Fibroblast of skin of abdomen (primary cell): ENCODE measurements at places on chromosomes 2 and 18.

DNA sequence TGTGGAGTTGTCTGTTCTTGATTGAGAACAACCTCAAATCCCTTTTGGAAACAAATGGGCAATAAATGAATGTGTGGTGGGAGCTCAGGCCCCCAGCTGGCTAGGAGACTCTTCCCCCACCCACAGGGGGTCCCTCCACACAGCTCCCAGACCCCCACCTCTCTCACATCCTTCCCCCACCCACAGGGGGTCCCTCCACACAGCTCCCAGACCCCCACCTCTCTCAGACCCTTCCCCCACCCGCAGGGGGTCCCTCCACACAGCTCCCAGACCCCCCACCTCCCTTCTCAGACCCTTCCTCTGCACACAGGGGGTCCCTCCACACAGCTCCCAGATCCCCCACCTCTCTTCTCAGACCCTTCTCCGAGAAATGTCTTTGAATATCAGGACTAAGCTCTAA, 79.0 kb upstream of the CTDP1 start:
- no peak for DNase-seq

DNA sequence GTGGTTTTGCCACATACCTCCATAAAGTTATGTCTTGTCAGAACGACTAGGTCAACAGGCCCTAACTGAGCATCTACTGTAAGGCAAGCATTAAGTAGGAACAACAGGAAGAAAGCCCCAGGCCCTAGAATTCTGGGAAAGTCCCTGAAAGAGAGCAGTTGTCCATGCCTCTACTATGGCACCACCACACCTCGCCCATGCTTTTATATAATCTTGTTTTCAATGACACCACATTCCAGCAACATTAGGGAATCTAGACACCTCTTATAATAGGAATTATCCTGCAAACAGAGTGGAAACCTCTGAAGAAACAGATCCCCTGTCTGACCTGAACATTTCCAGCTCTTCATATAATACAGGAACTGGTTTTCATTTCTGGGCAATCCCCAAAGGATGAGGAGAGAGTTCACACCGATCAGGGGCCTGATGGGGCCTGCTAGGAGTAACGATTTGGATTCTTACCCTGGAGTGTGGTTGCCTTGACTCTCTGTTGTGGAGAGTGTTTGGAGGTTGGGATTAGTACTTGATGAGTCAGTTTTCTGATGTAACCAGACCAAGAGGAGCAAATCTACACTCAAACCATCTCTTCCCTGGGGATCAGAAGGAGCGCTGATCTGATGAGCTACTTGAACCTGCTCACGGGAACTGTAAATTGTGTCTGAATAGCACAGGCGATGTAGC, 31.9 kb upstream of the CEP68 start:
- DNase-seq: peak; percentile 92

DNA sequence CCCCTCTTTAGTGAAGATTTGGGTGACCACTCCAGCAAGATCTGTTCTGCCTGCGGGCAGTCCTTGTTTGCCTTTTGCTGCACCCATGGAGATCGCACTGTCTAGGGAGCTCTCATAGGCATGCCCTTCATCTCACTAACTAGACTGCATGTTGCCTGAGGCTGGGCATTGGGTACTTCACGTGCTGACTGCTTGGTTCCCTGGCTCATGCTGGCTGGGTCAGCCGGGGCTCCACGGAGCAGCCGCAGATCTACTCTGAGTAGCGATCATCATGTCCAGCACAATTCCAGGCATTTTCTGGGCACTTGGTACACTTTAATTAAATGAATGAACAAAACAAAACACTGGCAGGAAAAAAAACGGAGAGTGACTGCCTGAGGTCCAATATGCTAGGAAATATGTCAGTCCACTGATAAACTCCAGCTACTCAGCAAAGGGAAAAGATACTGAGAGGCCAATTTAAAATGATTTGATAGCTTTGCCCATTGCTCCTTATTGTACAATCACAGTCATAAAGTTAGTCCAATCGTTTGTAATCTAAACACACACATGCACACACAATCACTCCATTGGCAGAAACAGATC, 220.3 kb downstream of the C1D start:
- DNase-seq: no peak

DNA sequence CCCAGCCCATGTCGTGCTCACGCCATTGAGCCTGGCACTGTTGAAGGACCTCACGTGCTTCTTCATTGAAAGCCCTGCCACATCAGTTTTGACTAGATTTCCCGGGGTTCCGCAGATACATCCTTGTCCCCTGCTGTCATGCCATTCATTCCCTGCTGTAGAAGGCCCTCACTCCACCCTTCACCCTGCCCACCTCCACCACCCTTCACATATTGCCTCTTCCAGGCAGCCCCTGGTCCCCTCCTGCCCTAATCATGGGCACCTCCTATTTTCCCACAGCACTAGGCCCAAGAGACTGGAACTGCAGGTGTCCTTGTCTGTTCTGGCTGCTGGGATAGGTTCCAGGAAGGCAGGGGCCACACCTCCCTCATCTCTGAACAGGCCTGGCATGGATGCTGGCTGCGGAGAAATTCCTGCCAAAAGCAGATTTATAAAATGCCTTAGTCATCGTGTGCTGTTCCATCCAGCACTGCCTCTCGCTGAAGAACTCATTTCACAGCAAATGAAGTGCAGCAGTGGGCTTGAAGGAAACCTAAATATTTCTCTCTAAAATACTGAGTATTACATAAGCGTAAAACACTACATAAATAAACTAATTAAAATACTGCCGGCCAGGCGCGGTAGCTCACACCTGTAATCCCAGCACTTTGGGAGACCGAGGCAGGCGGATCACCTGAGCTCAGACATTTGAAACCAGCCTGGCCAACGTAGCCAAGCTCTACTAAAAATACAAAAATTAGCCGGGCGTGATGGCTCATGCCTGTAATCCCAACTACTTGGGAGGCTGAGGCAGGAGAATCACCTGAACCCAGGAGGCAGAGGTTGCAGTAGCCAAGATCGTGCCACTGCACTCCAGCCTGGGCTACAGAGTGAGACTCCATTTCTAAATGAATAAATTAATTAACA, 38.4 kb downstream of the EIF4E2 start:
- DNase-seq: peak; percentile 58

- no peak for DNase-seq
Measured at GRCh38 chr2:7428454-7429204, 511.4 kb downstream of the RNF144A start.

DNA sequence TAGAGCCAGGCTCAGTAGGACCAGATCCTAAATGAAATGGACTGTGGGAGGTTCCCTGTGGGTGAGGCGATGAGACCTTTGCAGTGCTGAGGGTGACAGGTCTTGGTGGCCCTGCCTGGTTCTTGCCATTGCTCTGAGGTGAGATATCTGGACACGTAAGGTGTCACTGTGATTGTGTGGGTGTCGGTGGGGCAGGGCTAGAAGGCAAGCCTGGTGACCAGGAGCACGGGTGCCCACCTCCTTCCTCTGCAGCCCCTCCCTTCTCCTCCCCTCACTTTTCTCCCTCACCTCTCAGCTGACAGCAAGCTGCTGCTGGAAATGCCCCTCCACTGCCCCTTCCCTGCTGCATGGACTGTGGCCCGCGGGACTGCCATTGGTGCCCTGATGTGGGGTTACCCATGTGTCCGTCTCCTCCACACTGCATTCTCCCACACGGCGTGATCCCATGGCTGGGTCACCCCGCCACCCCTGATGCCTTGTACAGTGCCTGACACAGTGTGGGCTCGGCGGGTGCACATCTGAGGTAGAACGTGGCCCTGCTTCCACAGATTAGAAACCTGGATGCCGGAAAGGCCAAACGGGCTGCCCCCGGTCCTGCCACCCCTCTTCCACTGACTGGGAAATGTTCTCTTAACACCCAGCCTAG, 55.6 kb upstream of the FOSL2 start:
- no peak for DNase-seq

GRCh38 chr2:75310876-75311275, 111.6 kb upstream of the TACR1 start:
- DNase-seq: peak; percentile 22

GRCh38 chr2:224799691-224800090, 83.5 kb upstream of the CCDC195 start:
- DNase-seq: no peak

DNA sequence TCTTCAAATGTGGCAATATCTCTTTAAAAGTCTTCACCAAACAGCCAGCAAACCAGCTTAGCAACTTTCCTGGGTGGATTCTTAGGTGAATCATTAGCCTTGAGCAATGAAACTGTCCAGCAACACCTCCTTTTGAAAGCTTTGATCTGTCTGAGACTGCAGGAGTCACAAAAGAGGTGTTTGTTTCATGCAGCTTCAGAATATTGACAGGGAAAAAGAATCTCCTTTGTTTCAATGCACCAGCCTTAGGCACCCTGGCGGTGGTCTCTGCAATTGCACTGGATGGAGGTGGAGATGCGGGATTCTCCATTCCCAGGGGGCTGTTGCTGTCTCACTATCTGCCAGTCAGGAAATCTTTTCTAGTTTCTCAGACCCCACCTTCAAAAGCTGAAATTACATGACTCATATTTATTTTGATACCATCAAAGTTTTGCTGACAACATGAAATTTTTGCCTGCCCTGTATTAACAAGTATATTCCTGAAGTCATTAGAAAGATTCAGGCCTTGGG, 76.0 kb upstream of the DSG1 start:
- no peak for DNase-seq

- no peak for DNase-seq
Measured at GRCh38 chr18:76489081-76489480, 6.0 kb downstream of the ZNF516 start.
